Tongue (tissue), 3 donors: ENCODE measurements at places on chromosomes 3 and 15.

DNA sequence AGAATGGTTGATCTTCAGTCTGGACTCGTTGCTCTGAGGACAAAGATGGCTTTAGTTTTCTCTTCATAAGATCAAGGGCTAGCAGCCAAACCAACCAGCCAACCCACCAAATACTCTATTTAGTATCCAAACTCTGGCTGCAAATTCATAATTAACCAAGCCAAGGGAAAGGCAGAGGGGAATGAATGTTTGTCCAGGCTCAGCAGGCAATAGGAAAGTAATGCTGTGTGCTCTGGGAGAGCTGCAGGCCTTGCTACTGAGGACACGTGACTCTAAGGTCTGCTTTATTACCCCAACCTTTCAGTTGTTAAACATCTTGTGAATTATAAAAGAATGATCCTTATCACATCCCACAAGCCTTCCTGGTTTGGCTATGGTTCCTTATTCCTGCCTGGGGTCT, 52.3 kb upstream of the GALNT15 start:
- DNase-seq: no peak

GRCh38 chr3:49600781-49601180, 46.5 kb downstream of the BSN start:
- no peak for DNase-seq

GRCh38 chr3:127420829-127421228, 133.0 kb upstream of the PRR20G start:
- DNase-seq: no peak

DNA sequence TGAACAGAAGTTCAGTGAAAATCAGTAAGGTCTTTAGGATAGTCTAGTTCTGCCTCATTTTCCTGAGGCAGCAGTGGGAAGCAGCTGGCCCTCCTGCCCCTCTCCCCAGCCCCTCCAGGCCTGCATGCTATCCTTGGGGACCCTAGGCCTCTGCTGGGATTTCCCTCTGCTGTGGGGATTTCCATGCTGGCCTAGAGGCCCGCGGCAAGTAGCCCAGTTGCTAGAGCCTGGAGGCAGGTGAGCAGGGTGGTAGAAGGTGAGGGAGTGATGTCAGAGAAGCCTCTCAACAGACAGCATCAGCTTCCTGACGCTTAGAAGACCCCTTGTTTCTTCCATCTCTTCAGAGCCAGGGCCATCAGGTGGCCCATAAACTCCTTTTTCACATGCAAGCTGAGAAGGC, 305.8 kb upstream of the THBS1 start:
- DNase-seq: no peak

DNA sequence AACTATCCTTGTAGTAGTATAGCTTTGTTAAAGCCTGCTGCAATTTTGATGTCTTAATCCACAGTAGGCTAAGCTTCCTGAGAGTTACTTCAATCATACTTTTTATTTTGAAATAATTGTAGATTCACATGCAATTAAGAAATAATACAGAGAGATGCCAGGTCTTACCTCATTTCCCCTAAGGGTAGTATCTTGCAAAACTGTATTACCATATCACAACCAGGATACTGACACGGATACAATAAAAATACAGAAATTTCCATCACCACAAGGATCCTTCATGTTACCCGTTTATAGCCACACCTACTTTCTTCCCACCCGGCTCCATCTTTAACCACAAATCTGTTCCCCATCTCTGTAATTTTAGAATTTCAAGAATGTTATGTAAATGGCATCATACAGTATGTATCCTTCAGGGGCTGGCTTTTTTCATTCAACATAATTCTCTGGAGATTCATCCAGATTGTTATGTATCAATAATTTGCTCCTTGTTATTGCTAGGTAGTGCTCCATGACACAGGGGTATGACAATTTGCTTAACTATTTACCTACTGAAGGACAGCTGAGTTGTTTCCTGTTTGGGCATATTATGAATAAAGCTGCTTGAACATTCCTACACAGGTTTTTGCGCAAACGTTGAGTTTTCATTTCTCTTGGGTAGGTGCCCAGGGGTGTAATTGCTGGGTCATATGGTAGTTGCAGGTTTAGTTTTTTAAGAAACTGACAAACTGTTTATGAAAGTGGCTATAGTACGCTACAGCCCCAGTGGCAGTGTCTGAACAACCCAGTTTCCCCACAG, 21.6 kb downstream of the BDH1 start:
- DNase-seq: no peak

- DNase-seq: peak; percentile 12
These were observed 11.9 kb downstream of the RASA2 start for GRCh38 chr3:141498598-141499223.

GRCh38 chr3:63861306-63861705, 2.3 kb downstream of the THOC7 start:
- no peak for DNase-seq

DNA sequence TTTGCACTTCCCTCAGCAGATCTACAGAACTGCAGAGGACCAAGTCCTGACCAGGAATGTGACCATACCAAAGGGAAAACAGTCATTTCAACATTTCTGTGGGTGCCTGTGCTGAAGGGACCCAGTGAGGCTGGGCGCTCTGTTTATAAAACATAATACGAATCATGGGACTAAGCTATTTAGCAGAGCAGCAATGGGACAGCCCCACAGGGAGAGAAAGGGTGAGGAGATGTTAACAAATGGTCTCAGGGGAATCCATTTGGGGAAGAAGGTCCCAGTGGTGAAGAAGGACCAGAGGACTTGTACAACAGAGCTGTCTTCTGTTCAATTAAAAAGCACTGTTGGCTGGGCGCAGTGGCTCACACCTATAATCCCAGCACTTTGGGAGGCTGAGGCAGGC, 1025.4 kb downstream of the FHIT start:
- no peak for DNase-seq
